A549 (cell line): ENCODE measurements at places on chromosomes 1 and 21.
A peak's percentile ranks its signal among the peaks of the same experiment; 100 is the strongest.

DNA sequence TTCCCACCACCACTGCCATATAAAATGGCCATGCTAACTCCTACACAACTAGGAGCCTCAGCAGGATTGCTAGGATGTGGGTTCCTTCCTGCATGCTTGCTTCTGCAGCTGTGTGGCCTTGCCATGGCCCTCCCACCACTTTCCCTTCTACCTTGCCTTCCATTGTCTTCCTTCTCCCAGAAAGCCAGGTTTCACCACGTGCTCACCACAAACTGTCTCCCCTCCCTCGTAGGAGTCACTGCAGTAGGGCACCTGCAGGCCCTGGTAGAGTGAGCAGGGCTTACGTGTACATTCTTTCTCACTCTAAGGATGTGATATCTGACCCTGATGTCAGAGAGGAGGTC, 3.7 kb downstream of the C1orf226 start:
- no peak for DNase-seq

DNA sequence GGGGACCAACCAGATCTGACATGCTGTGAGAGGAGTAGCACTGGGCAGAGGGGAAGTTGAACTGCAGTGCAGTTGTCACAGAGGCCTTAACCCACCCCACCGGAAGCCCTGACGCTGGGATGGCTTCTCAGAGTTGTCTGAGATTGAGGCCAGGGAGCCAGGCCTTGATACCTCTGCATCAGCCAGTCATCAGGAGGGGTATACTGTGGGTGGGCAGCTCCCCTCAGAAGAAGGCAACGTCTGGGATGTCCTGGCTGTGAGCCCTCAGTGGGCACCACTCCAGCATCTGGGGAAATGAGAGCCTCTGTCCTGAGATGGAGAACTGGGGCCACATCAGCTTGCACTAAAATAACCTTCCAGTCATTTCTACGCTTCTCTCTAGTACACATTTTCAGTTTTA, 47.9 kb upstream of the BCAR3 start:
- DNase-seq = no peak

DNA sequence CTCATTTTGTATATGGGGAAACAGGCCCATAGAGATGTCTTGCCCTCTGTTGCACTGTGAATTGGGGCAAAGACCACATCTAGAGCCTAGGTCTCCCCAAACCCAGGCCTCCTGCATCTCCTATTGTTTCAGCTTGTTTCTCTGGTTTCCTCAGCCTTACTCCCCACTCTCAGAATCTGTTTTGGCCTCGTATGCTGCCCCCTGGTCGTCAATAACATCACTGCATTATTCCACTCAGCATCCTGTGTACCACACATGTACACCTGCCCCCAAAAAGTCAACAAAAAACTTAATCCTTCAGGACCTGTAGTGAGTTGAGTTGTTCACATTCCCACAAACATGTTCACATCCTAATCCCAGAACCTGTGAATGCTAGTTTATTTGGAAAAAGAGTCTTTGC, 184.8 kb downstream of the BRINP2 start:
- DNase-seq = peak; percentile 13

DNA sequence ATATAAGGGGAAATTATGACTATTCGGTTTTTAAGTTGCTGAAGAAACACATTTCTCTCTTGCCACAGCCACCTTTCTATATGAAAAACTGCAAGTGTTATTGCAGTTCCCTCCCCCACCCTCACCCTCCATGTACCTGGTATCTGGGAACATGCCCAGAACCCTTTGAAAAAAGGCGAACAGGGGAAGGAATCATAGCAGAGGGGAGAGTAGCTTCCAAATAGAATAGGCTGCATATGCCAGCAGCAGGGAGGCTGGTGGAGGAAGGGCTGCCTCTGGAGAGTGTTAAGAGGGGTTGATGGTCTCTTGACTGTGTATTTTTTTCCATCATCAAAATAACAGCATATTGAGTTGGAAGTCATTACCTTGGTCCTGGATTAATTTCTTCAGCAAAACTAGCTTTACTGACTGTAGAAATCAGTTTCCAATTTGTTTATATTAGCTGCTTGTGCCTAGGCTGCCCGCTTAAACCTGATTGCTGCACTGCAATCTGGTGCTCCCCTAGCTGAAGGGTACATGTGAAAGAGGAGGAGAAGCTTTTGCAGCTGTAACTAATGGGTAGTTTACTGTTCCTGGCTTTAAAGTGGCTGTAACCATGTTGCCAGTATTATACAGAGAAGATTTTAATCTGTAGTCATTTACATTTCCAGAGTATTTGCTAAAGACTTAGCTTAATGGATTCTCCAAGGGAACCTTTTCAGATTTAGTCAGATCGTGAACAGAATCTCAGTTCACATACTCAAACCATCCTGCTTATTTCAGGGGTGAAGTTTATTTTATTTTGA, 22.7 kb downstream of the AHCYL1 start:
- no peak for DNase-seq

DNA sequence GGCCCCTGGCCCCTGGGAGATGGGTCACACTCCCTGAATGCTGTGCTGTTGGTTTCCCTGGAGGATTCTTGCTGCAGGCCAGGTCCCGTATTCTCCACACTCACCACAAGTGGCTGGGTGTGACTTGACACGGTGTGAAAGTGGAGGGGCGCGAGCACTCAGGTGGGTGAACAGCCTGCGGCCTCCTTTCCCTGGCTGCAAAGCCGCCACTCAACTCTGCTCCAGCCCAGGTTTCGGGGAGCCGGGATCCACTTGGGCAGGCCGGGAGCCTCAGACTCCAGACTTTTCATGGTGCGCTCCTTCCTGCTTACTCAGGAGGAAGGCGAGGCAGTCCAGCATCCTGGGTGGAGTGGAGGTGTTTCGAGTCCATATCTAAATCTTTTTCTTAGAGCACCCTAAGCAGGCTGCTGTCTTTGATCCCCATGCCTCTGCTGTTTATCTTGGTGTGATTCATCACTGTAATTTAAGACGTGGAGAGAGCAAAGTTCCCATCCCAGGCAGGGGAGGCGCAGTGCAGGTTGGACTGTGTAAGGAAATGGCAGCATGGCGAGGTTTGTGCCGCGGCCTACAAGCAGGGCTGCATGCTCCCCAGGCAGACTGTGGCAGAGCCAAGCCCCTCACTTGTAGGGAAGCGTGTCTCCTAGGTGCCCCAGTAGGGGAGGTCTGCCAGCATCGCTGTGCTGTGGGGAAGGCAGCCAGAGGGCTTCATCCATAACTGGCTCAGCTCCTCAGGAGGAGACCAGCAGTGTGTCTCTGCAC, 29.6 kb downstream of the VANGL1 start:
- DNase-seq = peak; percentile 50

- DNase-seq = no peak
Measured at GRCh38 chr1:57976216-57976615, 552.4 kb upstream of the DAB1 start.

GRCh38 chr1:244050014-244050834, 859 bp upstream of the ZBTB18 start:
- DNase-seq = no peak

- DNase-seq = no peak
Measured at GRCh38 chr1:108645564-108646184, 15.2 kb downstream of the HENMT1 start.

GRCh38 chr21:32083197-32083596, 195.7 kb downstream of the MIS18A start:
- no peak for DNase-seq

DNA sequence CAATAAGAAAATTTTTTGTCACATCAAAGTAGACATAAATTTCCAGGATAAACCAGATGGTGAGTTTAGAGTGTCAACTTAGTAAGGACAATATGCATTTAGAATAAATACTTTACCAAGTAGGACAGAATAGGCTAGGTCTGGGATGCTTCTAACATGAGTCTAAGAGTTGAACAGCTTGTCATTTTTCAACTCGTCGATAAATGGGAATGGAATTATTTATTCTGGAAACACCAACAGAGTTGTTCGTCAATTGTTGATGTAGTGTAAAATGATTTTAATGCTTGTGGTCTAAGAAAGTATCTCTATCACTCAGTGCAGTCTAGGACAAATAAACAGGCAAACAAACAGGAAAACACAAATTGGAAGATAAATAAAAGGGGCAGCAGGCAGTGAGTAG, 358.4 kb upstream of the ST6GALNAC5 start:
- DNase-seq = no peak

DNA sequence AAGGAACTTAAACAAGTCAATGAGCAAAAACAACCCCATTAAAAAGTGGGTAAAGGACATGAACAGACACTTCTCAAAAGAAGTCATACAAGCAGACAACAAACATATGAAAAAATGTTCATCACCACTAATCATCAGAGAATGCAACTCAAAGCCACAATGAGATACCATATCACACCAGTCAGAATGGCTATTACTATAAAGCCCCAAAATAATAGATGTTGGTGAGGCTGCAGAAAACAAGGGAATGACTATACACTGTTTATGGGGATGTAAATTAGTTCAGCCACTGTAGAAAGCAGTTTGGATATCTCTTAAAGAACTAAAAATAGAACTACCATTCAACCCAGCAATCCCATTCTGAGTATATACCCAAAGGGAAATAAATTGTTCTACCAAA, 51.2 kb downstream of the MRPL39 start:
- no peak for DNase-seq

- no peak for DNase-seq
Measured at GRCh38 chr1:74193908-74194307, 4.1 kb downstream of the LRRIQ3 start.

DNA sequence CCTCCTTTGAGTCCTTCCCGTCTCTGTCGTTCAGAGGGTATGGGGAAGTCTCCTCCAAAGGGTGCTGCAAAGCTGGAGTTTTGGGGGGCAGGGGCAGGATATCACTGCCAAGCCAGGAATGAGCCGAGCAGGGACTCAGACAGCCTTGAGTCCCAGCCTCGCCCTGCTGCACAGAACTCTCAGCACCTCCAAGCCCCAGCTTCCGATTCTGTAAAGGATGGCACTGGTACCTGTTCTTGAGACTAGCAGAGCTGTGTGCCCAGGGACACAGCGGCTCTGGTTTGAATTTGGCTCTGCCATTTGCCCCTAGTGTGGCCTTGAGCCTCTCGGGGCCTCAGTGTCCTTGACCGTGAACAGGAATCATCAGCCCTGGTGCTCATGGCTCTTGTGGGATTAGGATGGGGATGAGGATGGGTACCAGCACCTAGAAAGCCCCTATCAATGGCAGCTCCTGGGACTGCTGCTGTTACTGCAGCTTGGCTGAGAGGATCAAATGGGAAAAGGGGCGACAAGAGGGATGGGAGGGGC, 1.5 kb upstream of the FBLIM1 start:
- DNase-seq = no peak

GRCh38 chr1:71521655-71522264, 440.9 kb upstream of the ZRANB2 start:
- no peak for DNase-seq

GRCh38 chr1:7007902-7008301, 222.6 kb downstream of the CAMTA1 start:
- no peak for DNase-seq

- no peak for DNase-seq
Measured at GRCh38 chr1:21541835-21542234, 32.6 kb downstream of the ALPL start.

GRCh38 chr1:150829751-150830150, 21.7 kb upstream of the CTSK start:
- DNase-seq = peak; percentile 17

GRCh38 chr1:198155253-198155652, 1.5 kb upstream of the NEK7 start:
- no peak for DNase-seq

DNA sequence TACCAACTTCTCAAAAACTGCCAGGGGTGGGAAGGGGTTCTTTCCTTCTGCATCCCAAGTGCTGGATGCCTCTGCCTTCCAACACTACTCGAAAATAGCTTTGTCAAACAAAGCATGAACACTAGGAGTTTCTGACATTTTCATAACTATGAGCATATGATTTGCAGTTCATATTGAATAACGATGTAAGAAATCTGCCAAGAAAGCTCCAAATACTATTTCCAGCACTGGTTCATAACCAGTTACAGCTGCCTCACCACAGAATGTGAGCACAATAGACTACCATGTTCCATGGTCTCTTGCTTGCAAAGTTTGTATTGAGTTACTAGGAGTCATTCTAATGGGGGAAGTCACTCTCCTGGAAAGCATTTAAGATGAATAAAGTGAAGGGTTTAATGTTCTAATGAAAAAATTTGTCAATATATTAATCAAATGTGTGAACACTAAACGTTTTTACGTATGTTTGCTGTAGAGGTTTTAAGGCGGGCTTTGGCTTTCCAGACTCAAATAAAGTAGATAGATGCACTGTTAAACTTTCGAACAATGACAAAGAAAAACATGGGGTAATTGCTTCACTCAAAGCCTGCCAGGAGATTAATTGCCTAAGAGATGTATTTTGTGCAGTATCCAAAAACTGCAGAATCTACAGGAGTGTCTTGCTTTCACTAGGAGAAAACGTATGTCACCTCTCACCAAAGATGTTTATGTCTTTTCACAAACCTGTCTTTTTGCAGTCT, 78.6 kb upstream of the UBE2U start:
- DNase-seq = no peak

DNA sequence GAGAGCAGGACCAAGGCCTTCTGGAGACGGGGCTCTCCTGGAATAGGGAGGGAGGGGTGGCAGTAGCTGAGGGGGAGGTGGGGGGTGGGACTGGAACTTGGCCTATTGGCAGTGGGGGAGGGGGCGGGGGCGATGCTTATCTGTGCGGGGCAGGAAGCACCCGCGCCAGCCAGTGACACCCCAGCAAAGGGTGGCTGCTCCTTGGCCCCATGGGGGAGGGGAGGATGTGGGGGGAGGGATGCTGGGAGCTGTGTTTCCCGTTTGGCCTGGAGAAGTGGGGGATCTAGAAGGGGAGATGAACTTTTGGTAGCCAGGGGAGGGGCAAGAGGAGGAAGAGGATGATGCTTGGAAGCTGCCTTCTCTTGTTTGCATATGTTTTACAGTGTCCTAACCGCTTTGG, 11.0 kb downstream of the ZBTB7B start:
- DNase-seq = no peak

DNA sequence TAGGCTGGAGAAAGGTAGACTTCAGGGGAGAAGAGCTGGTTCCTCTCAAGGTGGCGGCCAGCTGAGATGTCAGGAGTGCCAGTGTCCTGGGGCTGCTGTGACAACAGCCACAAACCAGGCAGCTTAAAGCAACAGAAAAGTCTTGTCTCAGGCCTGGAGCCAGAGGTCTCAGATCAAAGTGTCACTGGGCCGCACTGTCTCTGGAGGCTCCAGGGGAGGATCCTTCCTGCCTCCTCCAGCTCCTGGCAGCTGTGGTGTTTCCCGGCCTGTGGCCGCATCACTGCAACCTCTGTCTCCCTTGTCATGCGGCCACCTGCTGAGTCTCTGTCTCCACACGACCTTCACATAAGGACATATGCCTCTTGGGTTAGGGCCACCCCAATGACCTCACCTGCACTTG, 24.4 kb upstream of the TSPEAR start:
- no peak for DNase-seq

GRCh38 chr1:224799083-224799482, 130.4 kb upstream of the DNAH14 start:
- DNase-seq = no peak

DNA sequence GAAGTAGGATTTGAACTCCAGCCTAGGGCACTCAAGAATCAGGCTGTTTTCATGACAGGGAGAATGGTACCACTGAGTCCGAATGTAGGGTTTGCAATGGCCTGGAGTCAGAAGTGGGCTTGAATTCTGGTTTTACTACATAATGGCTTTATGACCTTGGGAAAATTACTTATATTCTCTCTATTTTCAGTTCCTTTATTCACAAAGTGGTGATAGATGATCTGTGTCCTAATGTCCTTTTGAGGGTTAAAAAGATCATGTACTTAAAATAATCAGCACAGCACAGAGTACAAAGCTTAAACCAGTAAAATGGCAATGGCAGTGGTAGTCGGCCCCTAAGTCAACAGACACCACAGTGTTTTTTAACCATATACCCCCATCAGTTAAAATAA, 63.7 kb upstream of the HOOK1 start:
- no peak for DNase-seq
